ENCODE measurements at places on chromosomes 12 and 14. TPM values are rescaled to one million over a fixed set of nuclear protein-coding genes. Genes with fewer than 3 reads are reported as not detected.

The SPATS2 gene
- total RNA-seq = 8.7 TPM

The MMP17 gene
- total RNA-seq = 2.9 TPM

The PLCZ1 gene
- total RNA-seq = not detected

The B4GALNT1 gene
- not detected for total RNA-seq

The RIN3 gene
- total RNA-seq = 4.2 TPM

The CLEC2A gene
- not detected for total RNA-seq

The LRFN5 gene
- 0.28 TPM for total RNA-seq

The TBX5 gene
- not detected for total RNA-seq

The CINP gene
- 23.4 TPM for total RNA-seq

The BDKRB1 gene
- 0.92 TPM for total RNA-seq

The SYT10 gene
- total RNA-seq = not detected

The P2RX2 gene
- total RNA-seq = not detected

DNA sequence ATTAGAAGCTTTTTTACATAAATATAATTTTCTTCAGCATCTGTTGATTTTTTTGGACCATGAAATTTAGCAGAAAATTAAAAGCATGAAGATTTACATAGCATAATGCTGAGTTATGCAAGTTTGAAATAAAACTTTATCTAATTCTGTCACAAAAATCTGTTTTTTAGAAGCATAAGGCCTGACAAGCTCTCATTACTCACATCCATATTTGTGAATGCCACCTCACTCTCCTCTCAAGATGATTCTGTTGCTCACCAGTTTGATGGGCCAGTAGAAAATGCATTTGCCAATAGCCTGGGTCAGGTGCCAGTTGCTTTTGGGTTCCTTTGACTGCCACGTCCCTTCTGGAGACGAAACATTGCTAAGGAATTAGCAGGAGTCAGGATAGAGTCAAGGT, 181.5 kb upstream of the ATP2B1 start:
- no peaks in the 10 kb centered on the region for H3K36me3 ChIP-seq
- no peaks in the 10 kb centered on the region for H3K4me1 ChIP-seq
- no peak overlapping the region for H3K4me3 ChIP-seq
- no peak for DNase-seq
- no peaks in the 10 kb centered on the region for H3K27me3 ChIP-seq

- no peak overlapping the region for H3K4me3 ChIP-seq
- no peaks in the 10 kb centered on the region for H3K27me3 ChIP-seq
- DNase-seq = no peak
- H3K36me3 ChIP-seq = no peaks in the 10 kb centered on the region
- peaks cover 4% of the 10 kb centered on the region for H3K4me1 ChIP-seq
Measured at GRCh38 chr14:35201066-35201465, 78.7 kb downstream of the PRORP start.

GRCh38 chr12:99810718-99811593, 163.4 kb downstream of the GARIN6 start:
- H3K36me3 ChIP-seq = no peaks in the 10 kb centered on the region
- peaks cover 9% of the 10 kb centered on the region for H3K4me1 ChIP-seq
- no peaks in the 10 kb centered on the region for H3K27me3 ChIP-seq
- H3K27ac ChIP-seq = no peak overlapping the region

GRCh38 chr12:122523280-122523679, 3.5 kb downstream of the RSRC2 start:
- no peak for DNase-seq
- H3K4me1 ChIP-seq = peaks cover 24% of the 10 kb centered on the region
- peak overlapping the region; percentile 54 for H3K4me3 ChIP-seq
- H3K36me3 ChIP-seq = peaks cover 37% of the 10 kb centered on the region

- H3K4me1 ChIP-seq = peaks cover 28% of the 10 kb centered on the region
- no peak for DNase-seq
- no peaks in the 10 kb centered on the region for H3K27me3 ChIP-seq
- peak overlapping the region; percentile 80 for H3K27ac ChIP-seq
Measured at GRCh38 chr12:96045566-96045965, 10.2 kb upstream of the LTA4H start.

DNA sequence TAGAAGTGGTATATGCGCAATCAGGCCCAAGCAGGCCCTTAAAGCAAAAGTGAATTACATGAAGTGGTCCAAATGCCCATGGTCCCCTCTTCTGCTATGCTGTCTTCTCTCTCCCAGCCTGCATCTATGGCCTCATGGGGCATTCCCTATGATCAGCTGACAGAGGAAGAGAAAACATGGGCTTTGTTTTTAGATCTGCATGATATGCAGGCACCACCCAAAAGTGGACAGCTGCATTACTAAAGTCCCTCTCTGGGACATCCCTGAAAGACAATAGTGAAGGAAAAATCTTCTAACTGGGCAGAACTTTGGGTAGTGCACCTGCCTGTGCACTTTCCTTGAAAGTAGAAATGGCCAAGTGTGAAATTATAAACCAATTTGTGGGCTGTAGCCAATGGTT, 145.2 kb upstream of the ARID2 start:
- DNase-seq = no peak
- H3K27ac ChIP-seq = no peak overlapping the region
- no peaks in the 10 kb centered on the region for H3K36me3 ChIP-seq
- no peaks in the 10 kb centered on the region for H3K27me3 ChIP-seq
- H3K4me3 ChIP-seq = no peak overlapping the region

DNA sequence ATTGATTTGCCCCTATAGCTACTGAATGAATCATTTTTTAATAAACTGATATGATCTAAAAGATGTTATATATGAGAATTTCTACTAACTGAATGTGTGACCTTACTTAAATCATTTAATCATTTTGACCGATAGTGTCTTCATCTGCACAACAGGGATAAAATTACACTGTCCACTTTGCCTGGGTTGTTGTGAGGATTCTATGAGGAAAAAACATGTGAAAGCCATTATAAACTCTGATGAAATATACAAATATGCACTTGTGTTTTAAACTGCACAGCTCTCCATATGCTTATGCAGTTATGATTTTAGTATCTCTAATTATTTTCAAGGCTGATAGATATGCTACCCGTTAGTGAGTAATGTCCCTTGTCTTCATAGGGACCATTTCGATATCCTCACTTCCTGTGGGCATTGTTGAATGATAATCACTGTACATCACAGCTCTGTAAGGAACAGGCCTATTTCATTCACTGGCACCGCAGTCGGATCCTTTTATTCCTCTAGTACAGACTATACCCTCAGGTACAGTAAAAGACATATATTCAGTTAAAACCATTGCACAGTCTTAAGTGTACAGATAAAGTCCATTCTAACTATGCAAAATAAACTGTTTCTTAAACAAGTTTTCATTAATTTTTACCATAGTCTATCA, 88.7 kb upstream of the RAP1B start:
- no peaks in the 10 kb centered on the region for H3K27me3 ChIP-seq
- H3K36me3 ChIP-seq = no peaks in the 10 kb centered on the region
- no peaks in the 10 kb centered on the region for H3K4me1 ChIP-seq
- no peak for DNase-seq

DNA sequence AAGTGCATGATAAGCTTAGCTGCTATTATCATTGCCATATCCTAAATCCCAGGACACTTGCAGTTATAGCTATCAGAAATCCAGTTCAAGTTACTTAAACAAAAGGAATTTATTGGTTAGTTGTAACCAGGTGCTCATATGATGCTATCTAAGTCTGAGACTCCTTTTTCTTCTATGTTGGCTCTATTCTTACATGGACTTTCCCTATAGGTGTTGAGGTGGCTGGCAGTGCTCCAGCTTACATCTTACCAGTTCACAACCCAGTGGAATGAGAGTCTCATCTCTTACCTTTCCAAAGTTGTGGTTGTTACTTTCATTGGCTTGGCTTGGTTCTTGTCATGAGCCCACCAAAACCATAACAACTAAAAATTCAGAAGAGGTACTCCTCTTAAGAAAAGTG, 94.6 kb downstream of the DACT1 start:
- no peaks in the 10 kb centered on the region for H3K4me1 ChIP-seq
- no peaks in the 10 kb centered on the region for H3K27me3 ChIP-seq
- no peak overlapping the region for H3K4me3 ChIP-seq
- no peaks in the 10 kb centered on the region for H3K36me3 ChIP-seq
- no peak overlapping the region for H3K27ac ChIP-seq

DNA sequence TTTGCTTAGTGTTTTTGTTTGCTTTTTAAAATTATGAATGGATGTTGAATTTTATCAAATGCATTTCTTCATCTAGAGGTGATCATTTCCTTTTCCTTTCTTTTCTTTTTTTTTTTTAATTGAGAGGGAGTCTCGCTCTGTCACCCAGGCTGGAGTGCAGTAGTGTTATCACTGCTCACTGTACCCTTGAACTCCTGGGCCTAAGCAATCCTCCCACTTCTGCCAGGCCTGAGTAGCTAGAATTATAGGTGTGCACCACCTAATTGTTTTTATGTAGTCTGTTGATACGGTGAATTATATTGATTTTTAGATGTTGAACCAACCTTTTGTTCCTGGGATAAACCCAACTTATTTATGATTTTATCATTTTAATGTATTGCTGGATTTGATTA, 1.5 kb upstream of the CDKL1 start:
- DNase-seq = no peak
- no peaks in the 10 kb centered on the region for H3K4me1 ChIP-seq
- no peaks in the 10 kb centered on the region for H3K36me3 ChIP-seq
- no peaks in the 10 kb centered on the region for H3K27me3 ChIP-seq
- no peak overlapping the region for H3K27ac ChIP-seq

- H3K4me1 ChIP-seq = peaks cover 5% of the 10 kb centered on the region
- H3K36me3 ChIP-seq = no peaks in the 10 kb centered on the region
- H3K4me3 ChIP-seq = no peak overlapping the region
- no peaks in the 10 kb centered on the region for H3K27me3 ChIP-seq
- no peak for DNase-seq
Measured at GRCh38 chr14:26548406-26548805, 49.4 kb downstream of the NOVA1 start.

GRCh38 chr12:64461634-64462414, 9.9 kb downstream of the TBK1 start:
- no peaks in the 10 kb centered on the region for H3K36me3 ChIP-seq
- no peaks in the 10 kb centered on the region for H3K4me1 ChIP-seq
- H3K27me3 ChIP-seq = no peaks in the 10 kb centered on the region
- no peak for DNase-seq

DNA sequence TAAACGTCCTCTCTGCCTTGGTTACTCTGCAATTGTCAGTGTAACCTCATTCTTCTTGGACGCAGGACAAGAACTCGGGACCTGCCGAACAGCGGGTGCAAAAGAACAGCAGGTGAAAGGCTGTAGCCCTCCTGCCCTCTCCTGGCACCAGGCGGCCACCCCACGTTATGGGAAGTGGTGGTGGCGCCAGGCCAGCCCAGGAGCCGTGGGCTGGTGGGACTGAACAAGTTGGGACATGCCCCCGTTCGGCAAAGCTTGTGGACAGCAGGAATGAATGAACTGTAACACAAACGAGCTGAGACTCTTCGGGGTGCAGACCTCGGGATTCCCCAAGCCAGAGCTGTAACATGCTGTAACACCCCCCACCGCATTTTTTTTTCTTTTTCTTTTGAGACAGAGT, 6.6 kb upstream of the M6PR start:
- no peak overlapping the region for H3K4me3 ChIP-seq
- H3K27ac ChIP-seq = no peak overlapping the region
- DNase-seq = no peak
- H3K27me3 ChIP-seq = no peaks in the 10 kb centered on the region

DNA sequence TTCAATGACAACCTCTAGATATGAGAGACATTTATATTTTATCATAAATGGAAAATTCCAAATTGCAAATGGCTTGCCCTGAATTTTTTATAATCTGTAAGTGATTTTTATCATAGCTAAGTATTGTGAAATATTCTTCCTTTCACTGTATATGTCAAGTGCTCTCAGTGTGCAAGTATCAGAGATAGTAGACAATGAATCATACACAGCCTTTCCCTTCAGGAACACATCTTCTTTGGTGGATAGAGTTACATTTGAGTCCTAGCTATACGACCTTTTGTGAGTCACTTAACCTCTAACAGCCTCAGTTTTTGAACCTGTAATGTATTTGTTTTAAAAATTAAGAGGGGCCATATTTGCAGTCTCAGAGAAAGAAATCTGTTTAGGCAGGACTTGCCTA, 350.7 kb upstream of the SEL1L start:
- no peak for DNase-seq
- H3K27ac ChIP-seq = no peak overlapping the region
- no peaks in the 10 kb centered on the region for H3K4me1 ChIP-seq
- H3K4me3 ChIP-seq = no peak overlapping the region
- no peaks in the 10 kb centered on the region for H3K36me3 ChIP-seq

DNA sequence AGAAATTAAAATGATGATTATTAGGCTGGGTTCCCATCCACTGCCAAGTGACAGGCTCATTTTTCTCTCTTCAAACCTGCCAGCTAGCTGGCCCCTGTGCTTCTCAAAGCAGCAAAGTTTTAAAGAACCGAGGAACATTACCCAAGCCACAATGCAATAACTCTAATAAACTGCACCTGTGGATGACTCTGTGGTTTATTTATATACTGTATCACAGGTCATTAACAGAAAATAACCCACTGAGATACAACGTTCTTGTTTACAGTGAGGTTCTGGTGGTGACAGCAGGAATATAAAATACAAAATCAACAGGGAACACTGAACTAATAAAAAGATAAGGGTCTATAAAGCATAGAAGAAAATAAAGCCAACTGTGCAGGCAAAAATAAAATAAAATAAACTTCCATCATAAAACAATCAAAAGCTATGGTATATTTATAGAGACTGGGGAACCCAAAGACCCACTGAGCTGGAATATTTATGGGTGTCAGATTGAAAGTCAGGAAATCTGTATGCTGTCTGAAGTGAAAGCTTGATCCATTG, 472.9 kb downstream of the NOVA1 start:
- H3K4me1 ChIP-seq = no peaks in the 10 kb centered on the region
- no peaks in the 10 kb centered on the region for H3K27me3 ChIP-seq
- no peaks in the 10 kb centered on the region for H3K36me3 ChIP-seq
- DNase-seq = no peak

DNA sequence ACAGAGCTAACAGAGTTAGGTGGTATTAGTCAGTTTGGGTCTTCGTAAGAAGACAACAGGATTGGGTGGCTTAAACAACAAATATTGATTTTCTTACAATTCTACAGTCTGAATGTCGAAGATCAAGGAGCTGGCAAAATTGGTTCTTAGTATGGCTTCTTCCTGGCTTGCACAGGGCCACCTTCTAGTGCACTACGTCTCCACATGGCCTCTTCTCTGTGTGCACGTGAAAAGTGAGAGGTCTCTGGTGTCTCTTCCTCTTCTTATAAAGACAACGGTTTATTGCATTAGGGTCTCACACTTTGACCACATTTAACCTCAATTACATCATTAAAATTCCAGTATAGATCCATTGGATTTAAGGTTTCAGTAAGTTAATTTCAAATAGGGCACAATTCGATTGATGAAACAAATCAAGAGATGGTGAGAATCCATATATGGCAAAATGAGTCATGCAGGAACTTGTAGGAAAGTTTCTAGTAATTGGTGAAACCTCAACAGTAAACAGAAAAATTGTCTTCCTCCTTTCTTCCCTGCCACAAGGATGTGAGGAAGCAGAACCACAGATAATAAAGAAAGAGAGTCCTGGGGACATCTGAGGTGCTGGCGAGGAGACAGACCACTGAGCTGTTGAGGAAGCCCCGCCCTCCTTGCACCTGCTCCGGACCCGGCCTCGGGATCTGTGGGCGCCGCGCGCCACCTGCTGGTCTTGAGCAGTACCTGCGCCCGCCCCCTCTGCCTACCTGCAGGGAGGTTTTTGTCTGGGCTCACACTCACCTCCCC, 846.7 kb downstream of the TMEM121 start:
- H3K27ac ChIP-seq = no peak overlapping the region
- DNase-seq = peak; percentile 55
- no peaks in the 10 kb centered on the region for H3K4me1 ChIP-seq
- no peaks in the 10 kb centered on the region for H3K27me3 ChIP-seq
- no peak overlapping the region for H3K4me3 ChIP-seq

- H3K27me3 ChIP-seq = no peaks in the 10 kb centered on the region
- H3K36me3 ChIP-seq = no peaks in the 10 kb centered on the region
- peaks cover 66% of the 10 kb centered on the region for H3K4me1 ChIP-seq
- no peak overlapping the region for H3K27ac ChIP-seq
Measured at GRCh38 chr12:50572287-50572686, 67.5 kb downstream of the DIP2B start.

Measured in pancreas (tissue), 10 donors.